ENCODE measurements at places on chromosomes 11 and 22. TPM values are rescaled to one million over a fixed set of nuclear protein-coding genes. Genes with fewer than 3 reads are reported as not detected.

OR56A1 gene
- not detected for total RNA-seq

PRODH gene
- total RNA-seq: not detected

DNA sequence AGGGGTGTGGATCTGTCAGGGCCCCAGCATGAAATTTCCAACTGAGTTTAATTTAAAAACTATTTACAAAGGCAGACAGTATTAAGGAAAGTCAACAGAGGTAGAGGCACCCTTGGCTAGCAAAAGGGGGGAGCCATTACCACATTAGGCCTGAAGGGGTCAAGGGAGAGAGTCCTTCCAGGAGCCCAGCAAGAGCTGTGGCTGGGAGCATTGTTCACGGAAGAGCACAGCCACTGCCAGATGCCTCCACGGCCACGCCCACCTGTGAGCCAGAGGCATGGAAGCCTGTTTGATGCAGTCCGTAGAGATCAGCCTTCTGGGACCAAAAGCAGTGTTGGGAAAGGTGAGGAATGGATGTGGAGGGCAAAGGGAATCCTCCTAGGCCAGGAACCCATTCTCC is 102.6 kb downstream of the GALNT18 start:
- H3K4me3 ChIP-seq: no peak overlapping the region
- no peak overlapping the region for H3K27ac ChIP-seq
- no peaks in the 10 kb centered on the region for H3K36me3 ChIP-seq

DNA sequence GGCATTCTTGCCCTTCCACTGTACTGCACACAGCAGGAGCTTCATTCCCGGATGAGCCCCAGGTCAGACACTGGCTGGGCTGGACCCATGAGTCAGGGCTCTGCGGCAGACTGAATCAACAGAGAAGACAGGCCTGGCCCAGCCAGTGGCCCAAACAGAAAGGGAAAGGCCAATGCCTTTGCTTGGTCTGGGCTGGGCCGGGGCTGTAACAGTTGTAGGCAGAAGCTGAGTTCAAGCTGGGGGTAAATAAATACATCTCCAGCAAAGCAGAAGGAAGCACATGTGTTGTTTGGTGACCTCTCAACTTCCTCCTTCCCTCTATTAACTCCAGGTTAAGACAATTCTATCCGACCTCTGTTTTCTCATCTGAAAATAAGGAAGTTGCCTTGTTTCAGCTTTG is 1.8 kb upstream of the SMIM35 start:
- H3K4me1 ChIP-seq: no peaks in the 10 kb centered on the region
- H3K36me3 ChIP-seq: no peaks in the 10 kb centered on the region
- H3K27me3 ChIP-seq: no peaks in the 10 kb centered on the region
- H3K4me3 ChIP-seq: no peak overlapping the region
- no peak for DNase-seq
- H3K27ac ChIP-seq: no peak overlapping the region

- DNase-seq: no peak
- no peaks in the 10 kb centered on the region for H3K4me1 ChIP-seq
- peaks cover 20% of the 10 kb centered on the region for H3K27me3 ChIP-seq
- H3K36me3 ChIP-seq: no peaks in the 10 kb centered on the region
- no peak overlapping the region for H3K27ac ChIP-seq
Measured at GRCh38 chr11:71114124-71114851, 138.1 kb downstream of the SHANK2 start.

MS4A6A gene
- not detected for total RNA-seq

DNA sequence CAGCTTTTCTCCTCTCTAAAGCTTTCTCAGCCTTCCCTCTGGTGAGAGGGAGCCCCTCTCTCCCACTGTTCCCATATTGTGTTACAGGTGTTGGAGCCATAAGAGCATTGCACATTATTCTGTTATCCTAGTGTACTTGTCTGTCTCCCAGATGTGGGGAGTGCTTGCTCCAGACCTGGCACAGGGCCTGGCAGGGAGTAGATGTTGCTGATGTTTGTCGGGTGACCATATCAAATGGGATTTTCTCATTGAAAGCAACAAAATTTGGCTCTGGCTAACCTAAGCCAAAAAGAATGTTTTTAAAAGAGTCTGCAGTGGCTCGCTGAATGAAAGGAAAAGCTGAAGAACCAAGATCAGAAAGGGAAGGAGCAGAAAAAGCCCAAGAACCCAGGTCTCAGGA is 41.1 kb downstream of the CYB5R2 start:
- no peak overlapping the region for H3K4me3 ChIP-seq
- H3K36me3 ChIP-seq: peaks cover 1% of the 10 kb centered on the region
- no peak for DNase-seq
- no peaks in the 10 kb centered on the region for H3K27me3 ChIP-seq
- no peak overlapping the region for H3K27ac ChIP-seq

Data from activated CD8-positive, alpha-beta T cell treated with anti-CD3 and anti-CD28 coated beads for 36 hours (primary cell).